ENCODE measurements at places on chromosomes 3 and 15.

- DNase-seq: no peak
Measured at GRCh38 chr3:175416600-175416999, 557.5 kb downstream of the NAALADL2 start.

DNA sequence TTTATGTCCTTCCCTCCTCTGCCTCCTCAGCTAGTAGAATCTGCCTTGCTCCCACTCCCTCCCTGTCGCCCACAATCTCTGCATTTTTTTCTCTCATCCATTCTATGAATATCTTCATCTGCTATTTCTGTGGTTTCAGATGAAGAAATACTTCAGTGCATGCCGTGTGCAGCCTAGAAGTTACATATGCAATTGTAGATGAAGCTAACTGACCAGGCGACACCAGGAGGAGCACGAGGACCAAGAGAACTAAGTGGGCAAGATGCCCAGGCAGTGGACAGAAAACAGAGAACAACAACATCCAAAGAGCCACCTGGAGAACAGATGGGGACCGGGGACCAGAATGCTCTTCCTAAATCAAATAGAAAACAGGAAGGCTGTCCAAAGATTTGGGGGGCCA is 121.4 kb upstream of the ATP11B start:
- DNase-seq: no peak

DNA sequence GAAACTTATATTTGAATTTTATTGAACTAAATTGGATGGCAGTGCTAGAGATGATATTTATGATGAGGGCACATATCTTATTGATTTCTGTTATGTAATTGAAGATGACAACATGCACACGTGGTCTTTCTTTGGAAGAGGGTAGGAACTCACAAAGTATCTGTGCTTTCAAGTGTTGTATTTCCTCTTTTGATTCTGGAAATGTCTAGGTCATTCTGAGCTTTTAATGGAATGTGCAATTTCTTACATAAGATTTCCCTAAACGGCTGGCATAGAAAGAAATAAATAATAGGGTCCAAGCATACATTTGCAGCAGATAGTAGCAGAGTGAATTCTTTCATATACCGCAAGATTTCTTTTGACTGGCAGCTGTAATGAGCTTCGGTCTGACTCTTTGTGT is 10.1 kb upstream of the GPR171 start:
- no peak for DNase-seq

DNA sequence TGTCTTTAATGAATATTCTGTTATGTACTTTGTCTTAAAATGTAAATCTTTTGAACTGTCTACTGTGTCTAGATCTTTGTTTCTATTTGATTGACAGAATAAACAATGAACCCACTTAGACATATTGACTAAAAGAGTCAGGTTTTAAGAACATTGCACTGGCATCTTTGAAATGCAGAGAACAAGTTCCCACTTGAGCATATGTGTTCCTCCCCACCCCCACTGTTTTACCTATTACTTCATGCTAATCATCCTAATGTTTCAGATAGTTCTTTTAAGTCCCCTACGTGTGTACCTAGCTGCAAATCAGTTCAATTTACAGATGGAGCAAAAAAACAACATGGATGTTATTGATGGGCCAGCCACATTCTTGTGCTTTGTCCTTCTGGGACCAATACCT is 11.7 kb upstream of the TCF12 start:
- DNase-seq: no peak

- no peak for DNase-seq
Measured at GRCh38 chr15:41474436-41474835, 19.2 kb upstream of the ITPKA start.

Data from A549 (cell line).